Tibial nerve (tissue), 4 donors: ENCODE measurements at places on chromosomes 6 and 20.
A peak's percentile ranks its signal among the peaks of the same experiment; 100 is the strongest.

GRCh38 chr6:169234634-169235033 lies 19.0 kb downstream of the THBS2 start:
- DNase-seq: no peak

GRCh38 chr20:37821696-37822095 lies 81.2 kb upstream of the VSTM2L start:
- DNase-seq: no peak

DNA sequence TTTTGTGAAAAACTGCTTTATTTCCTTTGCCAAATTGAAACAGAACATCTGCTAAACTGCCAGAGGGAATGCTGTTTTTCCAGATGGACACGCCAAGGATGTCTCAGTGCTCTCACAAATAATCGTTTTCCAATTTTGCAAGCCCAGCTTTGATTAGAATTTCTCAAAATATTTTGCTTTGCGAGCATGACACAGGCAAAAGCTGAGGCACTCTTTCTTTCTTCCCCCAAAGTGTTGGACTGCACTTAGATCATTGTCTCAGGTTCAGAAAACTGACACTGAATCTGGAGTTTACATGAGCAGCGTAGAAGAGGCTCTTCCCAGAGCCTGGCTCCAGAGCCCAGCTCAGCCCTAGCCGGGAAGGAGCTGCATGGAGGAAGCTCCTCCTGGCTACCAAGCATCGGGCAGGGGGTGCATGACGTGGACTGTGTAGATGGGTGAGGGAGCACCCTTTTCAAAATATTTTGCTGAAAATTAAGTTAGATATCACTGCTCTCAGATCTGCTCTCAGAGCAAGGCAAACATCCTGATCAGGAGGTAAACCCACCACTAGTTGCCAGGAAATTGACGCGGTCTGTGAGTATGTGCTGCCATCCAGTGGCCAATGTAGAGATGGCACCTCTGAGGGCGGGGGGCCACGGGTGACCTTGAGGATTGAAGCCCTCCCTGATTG lies 107.5 kb downstream of the SLC22A3 start:
- peak; percentile 54 for DNase-seq

DNA sequence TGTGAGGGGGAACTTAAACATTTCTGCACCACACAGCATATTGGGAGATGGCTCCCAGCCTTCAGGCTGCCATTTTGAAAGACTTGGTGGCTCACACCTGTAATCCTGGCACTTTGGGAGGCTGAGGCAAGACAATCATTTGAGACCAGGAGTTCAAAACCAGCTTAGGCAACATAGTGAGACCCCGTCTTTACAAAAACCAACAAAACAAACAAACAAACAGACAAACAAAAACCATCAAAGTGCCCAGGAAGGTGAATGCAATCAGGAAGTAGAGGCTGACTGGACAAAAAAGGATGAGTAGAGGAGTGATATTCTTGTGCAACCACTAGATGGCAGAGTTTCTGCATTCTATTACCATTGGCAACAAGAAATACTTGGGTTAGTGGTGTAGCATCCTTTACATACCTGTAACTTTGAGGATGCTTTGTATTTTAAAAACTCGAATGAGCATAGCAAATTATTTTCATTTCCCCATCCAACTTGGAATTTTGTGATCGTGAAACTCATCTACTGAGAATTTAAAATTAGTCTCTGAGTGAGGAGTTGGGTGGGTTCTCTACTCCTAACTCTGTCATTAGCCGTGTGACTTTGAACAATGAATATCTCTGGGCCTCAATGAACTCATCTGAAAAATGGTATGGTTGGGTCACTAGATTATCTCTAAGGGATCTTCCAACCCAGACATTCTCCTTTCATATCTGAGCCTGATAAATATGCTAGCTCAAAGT lies 84.4 kb downstream of the CRYBG1 start:
- no peak for DNase-seq

GRCh38 chr20:4470375-4470774 lies 251.3 kb upstream of the PRND start:
- no peak for DNase-seq

DNA sequence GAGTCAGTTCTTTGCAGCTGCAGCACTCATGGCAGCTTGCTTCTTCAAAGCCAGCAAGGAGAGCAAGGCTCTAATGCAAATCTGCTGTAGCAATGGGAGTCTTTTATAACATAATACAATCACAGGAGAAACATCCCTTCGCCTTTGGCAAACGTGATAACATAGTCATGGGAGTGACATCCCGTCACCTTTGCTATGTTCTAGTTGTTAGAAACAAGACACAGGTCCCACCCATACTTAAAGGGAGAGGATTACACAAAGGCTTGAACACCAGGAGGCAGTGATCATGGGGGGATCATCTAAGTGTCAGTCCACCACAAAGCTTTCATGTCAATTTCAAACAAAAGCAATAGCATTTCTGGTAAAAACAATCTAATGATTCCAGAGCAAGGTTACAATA lies 40.1 kb upstream of the PHACTR2 start:
- no peak for DNase-seq

DNA sequence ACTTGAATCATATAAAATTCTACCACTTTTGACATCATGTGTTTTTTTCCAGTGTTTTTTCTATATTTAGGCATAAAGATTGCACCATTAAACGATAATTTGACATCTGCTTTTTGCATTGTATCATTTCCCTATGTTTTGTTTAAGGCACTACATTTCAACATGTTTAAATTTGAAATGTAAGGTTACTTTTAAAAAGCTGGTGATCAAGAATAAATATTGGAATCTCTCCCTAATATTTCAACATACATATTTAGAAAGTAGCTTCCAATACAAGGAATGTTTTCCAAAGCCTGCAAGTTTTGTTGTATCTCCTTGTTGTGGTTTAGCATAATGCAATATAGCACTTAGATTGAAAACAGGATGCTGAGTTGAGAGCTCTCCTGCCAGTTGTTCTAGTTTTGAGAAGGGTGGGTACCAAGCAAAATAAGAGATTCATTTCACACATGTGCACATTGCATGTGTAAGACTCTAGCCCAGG lies 76.5 kb downstream of the SYNJ2 start:
- no peak for DNase-seq

GRCh38 chr20:63044605-63045004 lies 37.8 kb upstream of the BHLHE23 start:
- DNase-seq: no peak

DNA sequence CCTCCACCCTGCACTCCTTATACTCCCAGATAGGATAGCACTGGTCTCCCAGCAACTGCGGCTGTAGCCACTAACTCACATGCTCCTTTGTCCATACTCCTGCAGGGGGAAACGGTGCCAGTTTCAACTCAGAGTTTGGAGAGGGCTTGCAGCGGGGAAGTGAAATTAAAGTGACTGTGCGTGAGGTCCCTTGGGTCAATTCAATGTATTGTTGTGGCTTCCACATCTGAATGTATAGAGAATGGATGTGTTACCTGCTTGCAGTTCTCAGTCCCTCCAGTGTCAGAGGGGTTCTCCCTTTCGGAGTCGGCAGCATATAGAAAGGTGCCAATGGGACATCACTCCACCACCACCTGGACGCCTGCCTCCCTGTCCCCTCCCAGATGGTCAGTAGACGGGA lies 93.6 kb upstream of the CNKSR3 start:
- no peak for DNase-seq

GRCh38 chr6:43128926-43129325 lies 42.1 kb upstream of the SRF start:
- no peak for DNase-seq

DNA sequence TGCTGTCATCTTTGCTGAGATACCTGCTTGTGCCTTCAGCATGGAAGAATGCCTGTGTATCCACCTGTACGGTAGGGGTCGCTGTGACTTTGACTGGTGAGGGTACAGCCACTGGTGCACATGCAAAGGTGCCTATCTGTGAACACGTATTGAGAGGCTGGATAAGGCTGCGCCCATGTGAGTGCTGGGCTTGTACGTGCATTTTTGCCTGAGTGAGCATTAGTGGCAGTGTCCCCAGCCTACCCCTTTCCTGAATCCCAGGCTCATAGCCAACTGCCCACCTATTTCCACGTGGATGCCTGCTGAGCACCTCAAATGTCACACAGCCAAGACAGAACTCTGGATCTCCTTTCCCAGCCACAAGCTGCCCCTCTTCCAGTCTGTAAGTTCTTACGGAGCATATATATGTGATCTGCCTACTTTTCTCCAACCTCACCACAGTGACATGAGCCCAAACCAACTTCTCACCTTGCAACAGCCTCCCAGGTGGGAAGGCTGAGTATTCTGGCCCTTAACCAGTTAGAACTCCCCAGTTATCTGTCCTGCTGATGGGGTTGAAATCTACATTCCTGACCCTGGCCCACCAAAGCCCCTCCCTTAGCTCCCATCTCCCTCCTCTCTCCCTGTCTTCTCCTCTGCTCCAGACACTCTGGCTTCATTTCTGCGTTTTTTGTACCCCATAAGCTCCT lies 1.1 kb upstream of the SLC2A10 start:
- no peak for DNase-seq

GRCh38 chr6:127933137-127933536 lies 32.3 kb upstream of the THEMIS start:
- no peak for DNase-seq
